ENCODE measurements at places on chromosomes 6 and 20.

GRCh38 chr6:110560239-110561007 is 84.0 kb upstream of the SLC22A16 start:
- no peak for DNase-seq

- DNase-seq: no peak
Observed at GRCh38 chr6:12911427-12911826, 194.9 kb downstream of the PHACTR1 start.

- no peak for DNase-seq
Observed at GRCh38 chr6:29739882-29740261, 16.6 kb downstream of the HLA-F start.

DNA sequence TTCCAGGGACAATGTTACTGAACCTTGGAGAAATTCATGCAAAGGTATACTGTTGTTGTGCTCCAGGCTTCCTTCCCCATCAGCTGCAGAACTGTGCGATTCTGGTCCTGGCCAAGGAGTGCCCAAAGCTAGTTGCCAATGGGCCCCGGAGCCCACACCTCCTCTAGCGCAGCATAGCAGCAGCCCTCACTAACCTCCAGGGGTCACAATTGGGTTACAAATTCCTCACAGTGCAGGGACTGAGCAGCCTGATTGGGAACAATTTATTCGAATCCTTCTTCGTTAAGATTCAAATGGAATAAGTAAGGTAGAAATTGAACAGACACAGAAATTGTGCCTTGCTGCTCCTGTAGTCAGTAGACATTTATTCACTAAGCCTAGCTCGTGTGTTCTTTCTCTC is 284.9 kb downstream of the PRKN start:
- DNase-seq: no peak

DNA sequence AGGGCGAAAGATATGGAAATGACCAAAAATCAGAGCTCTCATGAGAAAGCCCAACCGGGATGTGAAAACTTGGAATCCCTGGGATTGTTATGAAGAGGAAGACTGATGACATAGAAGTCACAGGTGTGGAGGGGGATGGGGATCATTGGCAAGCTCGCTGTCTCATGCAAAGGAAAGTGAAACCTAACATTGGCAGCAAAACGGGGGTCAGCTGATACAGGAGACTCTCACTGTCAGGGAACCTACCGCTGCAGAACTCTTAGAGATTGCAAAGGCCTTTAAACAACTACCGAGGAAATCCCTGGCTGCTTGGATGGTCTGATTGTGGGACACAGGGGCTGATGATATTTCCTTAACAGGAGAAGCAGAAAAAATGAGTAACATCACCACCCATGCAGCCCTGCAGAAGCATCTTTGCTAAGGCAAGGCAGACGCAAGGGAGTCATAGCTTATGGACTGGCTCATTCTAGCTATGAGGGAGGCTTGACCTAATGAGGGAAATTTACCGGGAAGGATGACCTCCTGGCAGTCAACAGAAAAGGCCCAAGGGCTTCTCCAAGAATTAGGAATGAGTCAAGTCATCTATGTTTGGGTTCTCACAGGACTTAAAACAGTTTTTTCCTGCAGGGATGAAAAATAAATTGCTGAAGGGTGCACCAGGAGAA is 7.0 kb downstream of the MUC21 start:
- DNase-seq: no peak

- DNase-seq: no peak
Observed at GRCh38 chr6:113847447-113847846, 9.7 kb upstream of the MARCKS start.

GRCh38 chr6:166476061-166476591 is 93.4 kb upstream of the MPC1 start:
- no peak for DNase-seq

- no peak for DNase-seq
Observed at GRCh38 chr6:87171938-87172633, 16.7 kb downstream of the ZNF292 start.

GRCh38 chr6:106802139-106802538 is 172.4 kb downstream of the CD24 start:
- no peak for DNase-seq

DNA sequence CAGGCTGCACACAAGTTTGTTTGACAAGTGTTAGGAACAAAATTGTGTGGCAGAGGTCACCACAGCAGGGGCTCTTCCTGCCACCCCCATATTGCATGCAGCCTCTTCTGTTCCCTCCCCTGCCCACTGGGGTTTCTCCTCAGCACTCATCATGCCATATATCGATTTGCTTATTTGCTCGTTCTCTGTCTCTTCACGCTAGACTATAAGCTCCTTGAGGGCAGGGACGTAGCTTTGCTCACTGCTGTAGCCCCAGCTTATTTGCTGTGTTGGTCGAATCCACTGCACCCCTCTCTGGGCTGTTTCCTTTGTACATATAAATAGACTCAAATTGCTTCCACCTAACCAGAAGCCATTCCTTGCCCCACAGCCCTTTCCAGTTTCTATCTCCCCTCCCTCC is 19.6 kb downstream of the MAS1 start:
- no peak for DNase-seq

DNA sequence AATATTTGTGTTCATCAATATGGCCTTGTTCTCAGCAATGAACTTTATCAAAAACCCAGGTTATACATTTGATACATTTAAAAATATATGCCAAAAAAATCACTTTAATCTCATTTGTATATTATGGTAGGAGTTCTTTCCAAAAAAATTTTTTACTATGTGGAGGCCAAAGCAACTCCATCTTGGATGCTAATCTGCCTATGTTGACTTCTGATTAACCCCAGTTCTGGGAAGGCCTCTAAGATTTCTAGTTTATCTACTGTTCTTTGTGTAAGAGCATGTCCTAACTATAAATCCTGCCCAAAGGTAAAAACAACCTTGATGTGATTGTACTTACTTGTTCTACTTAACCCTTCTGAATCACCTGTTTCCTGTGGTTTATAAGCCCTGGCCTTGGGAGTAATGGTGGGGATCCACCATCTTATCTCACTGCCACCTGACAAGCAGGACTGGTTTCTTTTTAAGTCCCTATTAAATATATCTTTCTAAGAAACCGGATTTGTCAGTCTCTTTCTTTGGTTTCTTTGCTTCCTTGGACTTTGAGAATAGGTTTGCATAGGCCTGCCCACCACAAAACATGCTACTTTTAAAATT is 46.7 kb downstream of the RNGTT start:
- DNase-seq: no peak

- no peak for DNase-seq
Observed at GRCh38 chr6:43904311-43905123, 134.5 kb downstream of the VEGFA start.

GRCh38 chr20:41854765-41855164 is 236.6 kb upstream of the CHD6 start:
- DNase-seq: no peak

DNA sequence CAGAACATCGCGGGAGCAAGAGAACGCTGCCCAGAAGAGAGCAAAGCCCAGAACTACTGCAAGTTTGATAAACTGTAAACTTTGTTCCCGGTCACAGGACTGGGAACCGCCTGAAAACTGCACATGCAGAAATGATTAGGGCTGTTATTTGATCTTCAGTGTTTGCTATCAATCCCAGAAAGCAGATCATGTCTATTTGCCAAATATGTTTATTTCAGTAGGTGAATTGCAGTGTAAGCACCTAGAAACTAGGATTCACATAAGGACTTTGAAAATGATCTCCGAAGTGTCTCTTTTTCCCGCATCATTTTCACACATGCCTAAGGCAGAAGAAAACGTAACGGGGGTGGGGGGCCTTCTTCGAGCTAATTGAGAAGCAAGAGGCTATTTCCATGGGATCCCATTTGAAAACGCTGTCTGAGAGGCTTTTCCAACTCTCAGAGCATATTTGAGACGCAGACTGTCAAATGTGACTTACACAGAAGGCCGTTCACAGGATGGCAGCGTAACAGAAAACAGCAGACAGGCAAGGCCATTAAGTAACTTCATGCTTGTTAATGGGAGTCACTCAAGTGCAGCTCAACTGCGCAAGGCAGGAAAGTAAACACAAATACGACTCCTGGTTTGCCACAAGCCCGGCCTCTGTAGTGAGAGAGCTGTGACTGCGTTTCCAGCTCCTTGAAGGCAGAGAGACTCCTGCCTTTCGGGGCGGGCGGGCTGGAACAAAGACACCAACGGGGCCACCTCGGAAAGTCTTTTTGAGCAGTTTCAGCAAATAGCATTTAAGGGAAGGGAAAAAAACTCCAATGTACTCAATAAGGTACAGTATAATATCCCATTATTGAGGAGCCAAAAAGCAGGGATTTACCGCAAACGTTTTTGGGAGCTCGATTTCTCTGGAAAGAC is 144.7 kb upstream of the ZNF217 start:
- no peak for DNase-seq

- no peak for DNase-seq
Observed at GRCh38 chr6:160309718-160310117, 38.5 kb upstream of the SLC22A3 start.

GRCh38 chr20:36501367-36502006 is 39.8 kb upstream of the MYL9 start:
- no peak for DNase-seq

DNA sequence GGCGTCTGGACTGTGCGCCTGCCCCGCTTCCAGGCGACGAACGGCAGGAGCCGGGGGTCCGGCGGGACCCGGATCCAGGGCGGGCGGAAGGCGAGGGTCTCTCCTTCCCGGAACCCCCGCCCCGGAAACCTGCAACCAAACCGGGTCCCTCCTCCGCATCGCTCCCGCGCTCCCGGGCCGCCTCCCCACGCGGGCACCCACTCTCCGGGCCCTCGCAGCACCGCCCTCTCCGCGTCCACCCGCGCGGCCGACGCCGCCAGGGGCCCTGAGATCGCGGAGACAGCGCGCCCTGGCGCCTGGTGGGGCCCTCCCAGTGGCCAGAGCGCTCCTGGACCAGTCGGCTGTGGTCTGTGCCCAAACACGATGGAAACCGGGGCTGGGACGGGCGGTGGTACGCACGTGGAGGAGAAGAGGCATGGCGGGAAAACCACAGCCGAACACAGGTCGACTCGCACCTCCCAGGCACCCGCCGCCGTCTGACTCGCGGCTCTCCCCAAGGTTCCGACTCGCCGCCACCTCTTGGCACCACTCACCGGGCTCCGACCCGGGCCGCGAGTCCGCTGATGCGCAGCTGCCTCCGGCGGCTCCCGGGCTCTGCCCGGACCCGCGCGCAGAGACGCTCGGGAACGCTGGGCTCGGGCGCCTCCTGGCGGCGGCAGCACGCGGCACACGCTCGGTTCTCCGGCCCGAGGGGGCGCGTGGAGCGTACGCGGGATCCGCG is 7.9 kb downstream of the NKX2-2 start:
- DNase-seq: no peak

DNA sequence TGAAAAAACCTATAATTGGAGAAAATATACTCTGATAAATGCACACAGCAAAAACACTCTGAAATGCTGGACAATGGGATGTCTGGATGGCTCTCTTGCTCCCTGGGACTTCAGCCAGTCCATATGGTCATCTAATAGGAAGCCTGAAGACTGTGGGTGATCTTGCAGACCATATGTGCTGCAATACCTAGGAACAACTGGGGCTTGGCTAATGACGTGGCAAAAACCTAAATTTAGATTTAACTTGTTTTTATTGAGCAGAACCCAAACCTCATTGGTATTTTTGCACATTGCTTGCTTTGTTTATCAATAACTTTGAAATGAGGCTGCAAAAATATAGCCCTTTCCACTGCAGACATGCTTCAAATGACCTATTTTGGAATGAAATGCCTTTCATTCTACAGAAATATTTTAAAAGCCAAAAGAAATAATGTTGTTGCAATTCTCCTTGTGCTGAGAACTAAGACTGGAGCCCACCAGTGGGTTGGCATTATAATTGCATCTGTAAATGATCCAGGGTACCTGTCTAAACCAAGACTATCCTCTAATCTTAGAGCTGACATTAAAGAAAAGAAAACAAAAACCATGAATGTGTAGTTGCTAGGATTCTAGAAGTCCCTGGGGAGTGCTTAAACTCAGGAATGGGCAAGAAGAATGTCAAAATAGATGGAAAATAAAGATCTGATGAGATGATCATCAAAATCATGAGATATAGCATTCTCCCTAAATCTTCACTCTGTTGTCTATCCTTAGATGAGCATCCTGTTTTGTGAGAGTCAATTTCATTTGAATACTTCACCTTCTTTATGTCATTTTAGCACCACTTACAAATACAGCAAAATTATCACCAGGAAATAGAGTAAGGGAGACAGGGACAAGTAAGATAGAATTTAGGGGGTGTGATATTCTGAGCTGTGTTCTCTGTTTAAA is 152.1 kb upstream of the RIMS1 start:
- no peak for DNase-seq

DNA sequence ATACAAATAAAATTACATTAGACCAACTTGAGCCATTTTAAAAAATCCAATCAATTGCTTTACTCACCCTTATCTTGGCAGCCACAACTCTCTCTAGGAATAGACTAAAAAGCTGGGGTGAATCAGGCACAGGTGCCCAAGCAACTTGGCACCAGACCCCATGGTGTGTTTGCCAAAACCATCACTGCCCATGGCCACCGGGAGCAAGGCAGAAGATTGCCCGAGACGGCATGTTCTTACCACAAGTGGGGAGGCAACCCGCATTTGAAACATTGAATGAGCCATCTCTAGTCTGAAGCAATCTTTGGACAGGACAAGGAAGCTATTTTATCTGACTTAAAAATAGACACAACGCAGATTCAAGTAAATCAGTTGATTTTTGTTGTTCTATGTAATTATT is 69.0 kb downstream of the SMLR1 start:
- DNase-seq: no peak

- no peak for DNase-seq
Observed at GRCh38 chr6:134706806-134707205, 243.1 kb downstream of the ALDH8A1 start.

DNA sequence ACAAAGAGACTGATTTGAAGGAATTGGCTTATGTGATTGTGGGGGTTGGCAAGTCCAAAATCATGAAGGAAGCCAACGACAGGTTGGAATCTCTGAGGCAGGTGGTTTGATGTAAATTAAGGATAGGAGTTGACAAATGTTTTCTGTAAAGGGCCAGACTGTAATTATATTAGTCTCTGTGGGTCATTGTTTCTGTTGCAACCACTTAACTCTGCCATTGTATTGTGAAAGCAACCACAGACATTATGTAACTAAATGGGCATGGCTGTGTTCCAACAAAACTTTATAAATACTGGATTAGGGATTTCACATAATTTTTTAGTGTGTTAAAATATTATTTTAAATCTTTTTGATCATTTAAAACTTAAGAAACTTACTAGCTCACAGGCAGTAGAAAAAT is 199.2 kb upstream of the MYLIP start:
- DNase-seq: no peak

DNA sequence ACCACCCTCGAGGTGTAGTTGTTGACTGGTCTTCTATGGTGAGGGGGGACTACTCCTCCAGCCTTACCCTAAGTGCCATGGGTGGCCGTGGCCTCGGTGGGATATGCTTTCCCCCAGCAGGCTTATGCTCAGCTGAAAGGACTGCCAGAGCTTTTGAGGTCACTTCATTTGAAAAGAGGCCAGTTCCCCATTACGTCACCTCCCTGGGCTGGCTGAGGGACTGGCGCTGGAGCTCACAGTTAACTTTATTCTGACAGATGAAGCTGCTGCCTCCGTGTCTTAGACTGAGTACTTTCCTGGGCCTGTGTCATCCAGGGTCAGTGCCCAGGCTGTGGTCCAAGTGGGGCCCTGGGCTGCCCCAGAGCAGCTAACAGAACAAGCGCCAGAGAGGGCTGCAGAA is 42.8 kb upstream of the PCMTD2 start:
- DNase-seq: no peak
